Stimulated activated naive CD4-positive, alpha-beta T cell (primary cell): ENCODE measurements at places on chromosomes 11 and 22.
A peak's percentile ranks its signal among the peaks of the same experiment; 100 is the strongest.

DNA sequence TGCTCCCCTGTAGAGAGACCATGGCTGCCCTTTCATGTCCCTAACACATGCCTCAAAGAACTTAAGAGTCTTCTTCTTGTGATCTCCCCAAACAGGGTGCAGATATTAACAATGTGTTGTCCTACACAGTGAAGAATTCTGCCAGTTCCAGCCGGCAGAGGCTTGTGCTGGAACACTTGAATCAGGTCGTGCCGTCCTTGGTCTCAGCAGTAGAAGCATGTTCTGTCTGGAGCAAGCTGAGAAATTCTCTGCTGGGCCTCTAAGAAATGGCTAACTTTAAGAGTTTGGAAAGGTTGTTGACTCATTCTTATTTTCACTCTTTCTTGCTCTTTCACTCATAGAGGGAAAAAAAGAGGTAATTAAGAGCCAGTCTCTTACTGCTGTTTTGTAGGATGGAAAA lies 71.1 kb upstream of the SLC25A18 start:
- DNase-seq, result no peak

DNA sequence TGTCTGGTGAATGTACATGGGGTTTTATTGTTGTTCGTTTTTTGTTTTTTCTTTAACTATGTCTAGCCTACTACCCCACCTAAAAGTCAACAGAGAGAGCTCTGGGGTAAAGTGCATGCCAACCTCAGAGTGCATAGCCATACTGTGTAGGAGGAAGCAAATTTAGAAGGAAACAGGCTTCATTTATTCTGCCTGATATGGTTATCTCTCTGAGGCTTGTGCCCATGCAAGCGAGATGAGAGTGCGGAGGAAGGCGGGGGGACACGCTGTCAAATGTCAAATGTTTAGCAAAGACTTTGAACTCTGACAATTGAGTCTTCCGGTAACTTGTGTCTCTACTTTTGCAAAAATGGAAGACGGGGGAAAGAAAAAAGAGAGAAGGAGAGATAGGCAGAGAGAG lies 295.5 kb downstream of the ETS1 start:
- peak; percentile 77 for DNase-seq

DNA sequence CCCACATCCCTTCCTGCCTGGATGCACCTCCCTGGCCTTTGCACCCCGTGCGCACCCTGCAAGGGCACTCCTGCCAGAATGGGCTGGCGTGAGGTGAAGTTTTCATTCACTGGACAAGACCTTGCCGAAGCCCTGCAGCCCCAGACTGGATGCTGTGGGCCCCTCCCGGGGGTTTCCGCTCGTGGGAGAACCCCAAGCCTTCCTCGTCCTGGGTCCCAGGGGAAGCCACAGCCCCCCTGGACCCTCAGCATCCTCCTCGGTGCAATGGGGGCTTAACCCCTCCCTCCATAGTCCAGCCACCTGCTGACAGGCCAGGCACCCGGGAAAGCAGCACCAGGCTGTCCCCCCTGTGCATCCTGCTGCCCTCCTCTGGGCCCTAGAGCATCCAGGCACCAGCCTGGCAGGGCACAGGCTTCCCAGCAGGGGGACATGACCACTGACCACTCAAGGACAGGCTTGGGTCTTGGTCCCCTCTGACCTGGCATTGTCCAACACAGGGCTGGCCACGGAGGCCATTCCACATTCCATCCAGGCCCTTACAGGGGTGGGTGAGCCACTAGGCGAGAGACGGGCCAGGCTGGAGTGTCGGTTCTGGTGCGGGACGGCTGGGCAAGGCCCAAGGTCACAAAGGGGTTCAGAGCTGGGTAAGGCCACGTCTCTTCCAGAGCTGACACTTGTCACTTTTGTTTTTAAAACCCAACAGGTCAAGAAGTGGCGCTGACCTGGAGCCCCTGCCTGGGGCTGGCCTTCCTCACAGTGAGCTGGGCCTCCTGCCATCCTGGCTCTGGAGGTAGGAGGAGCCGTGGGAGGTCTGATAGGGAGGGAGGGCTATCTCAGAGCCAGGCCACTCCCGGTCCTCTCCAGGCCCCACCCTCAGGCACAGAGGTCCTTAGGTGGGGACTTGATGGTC lies 41.5 kb upstream of the PPARA start:
- DNase-seq, result no peak

DNA sequence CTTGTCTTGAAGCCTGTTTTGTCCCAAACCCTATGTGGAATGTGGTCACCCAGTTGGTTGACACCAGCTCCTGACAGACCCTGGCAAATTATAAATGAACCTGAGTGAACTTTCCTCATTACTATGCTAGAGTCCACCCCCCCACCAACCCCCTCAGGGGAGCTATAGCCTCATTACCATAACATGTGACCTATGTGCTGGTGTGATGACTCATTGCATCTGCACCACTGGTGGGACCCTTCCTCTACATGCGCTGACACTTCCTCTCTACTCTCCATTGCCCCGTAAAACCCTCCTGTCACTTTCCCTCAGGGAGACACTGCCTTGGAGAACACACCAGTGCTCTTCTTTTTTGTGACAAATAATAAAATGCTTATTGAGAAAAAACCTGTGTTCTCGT lies 105.0 kb upstream of the SESN3 start:
- no peak for DNase-seq

- DNase-seq, result no peak
Measured at GRCh38 chr22:41429232-41429950, 17.2 kb downstream of the TOB2 start.

GRCh38 chr22:41908411-41909309 lies 6.2 kb downstream of the SHISA8 start:
- DNase-seq, result no peak

DNA sequence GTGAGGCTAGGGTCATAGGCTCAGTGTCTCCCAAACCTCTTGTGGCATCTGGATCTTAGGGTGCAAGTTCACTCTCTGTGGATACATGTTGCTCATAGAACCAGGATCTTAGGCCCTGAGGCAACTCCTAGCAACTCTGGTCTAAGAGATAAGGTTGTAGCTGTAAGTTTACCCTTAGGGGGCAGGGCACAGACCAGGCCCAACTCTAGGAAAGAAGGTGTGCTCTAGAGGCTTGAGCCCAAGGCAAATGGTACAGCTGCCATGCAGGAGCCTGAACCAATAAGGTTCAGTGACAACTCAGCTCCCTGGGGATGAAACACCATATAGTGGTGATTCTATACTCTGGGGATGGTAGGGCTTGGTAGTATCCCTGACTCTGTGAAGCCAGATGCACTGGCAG lies 17.8 kb downstream of the CALCB start:
- DNase-seq, result no peak

GRCh38 chr11:65444314-65445051 lies 21.9 kb downstream of the NEAT1 start:
- DNase-seq, result no peak

- DNase-seq, result peak; percentile 36
Measured at GRCh38 chr22:32202539-32203180, 2.2 kb downstream of the RFPL2 start.

- DNase-seq, result no peak
Measured at GRCh38 chr11:121372671-121373429, 79.3 kb upstream of the SORL1 start.

- DNase-seq, result no peak
Measured at GRCh38 chr22:29215012-29215860, 9.5 kb downstream of the EMID1 start.

GRCh38 chr11:33452836-33453624 lies 195.8 kb downstream of the HIPK3 start:
- DNase-seq, result no peak

DNA sequence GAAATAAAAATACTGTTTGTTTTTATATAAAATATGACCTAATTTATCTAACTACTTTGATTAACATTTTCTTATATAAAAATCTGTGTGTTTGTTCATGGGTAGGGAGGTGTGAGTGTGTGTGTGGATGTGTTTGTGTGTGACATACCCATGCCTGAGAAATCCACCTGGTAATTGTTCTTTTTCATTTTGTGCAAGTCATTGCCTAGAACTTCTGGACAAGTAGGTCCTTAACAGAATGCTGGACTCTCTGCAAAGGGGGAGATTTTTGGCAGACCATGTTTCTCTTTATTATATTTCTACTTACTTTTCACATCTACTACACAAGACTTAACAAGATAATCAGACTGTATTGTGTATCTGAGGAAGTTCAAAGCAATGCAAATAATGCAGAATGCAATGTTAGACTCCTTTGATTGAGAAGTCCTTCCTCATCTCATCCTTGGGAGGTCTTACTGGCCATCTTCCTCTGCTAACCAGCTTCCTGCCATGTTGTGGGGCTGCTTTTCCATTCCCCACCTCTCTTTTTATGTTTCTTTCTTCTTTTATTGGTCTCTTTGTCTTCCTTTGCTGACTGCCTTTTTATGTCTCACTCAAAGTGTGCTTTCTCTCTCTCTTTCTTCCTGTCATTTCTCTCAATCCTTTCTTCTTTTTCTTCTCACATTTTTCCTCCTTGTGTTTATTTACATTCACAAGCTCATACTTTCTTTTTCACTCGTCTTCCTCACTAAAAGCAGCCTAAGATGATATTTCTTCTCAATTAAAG lies 1017.0 kb upstream of the CNTN5 start:
- DNase-seq, result no peak

GRCh38 chr22:49811020-49811791 lies 16.5 kb downstream of the BRD1 start:
- no peak for DNase-seq

DNA sequence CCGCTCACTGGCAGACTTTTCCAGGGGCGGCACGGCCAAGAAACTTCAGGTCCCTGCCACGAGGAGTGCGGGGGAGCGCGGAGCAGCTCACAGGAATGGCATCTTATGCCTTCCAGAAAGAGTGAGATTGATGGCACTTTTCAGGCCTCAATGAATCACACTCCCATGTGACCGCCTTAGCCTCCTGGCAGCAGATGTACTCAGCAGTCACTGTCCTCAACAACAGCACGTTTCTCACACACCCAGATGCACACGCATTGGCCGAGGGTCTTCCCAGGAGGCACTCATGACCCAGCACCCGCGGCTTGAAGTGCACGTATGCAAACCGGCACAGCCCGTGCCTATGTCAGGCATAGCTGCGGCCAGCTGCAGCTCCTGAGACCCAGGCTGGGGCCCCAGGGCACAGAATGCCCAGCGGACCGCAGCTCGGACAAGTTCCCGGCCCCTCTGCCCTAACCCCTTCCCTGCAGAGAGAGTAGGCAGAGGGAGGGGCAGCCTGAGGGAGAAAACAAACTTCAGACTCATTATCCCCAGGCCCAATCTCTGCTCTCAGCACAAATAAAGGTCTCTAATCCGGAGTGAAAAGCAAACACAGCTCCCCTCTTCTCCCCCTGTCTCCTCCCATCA lies 48.3 kb downstream of the RPUSD4 start:
- DNase-seq, result no peak

- DNase-seq, result no peak
Measured at GRCh38 chr11:124801014-124801413, 808 bp upstream of the MSANTD2 start.

DNA sequence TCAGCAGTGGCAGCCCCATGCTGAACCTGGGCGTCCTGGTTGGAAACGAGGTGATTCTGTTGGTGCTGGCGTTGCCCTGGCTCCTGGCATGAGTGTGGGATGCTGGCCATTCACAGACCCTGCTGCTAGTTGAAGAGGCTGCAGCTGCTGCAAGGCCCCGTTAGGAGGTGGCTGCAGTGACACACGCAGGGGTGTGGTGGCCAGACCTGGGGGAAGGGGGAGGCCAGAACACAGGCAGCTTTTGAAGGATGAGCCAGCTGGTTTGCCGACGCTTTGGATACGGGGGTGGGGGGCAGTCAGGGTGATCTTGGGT lies 77.2 kb downstream of the MORC2 start:
- no peak for DNase-seq

GRCh38 chr11:62678433-62678769 lies 472 bp downstream of the UBXN1 start:
- DNase-seq, result no peak

GRCh38 chr11:92449222-92449621 lies 224.6 kb downstream of the FAT3 start:
- DNase-seq, result no peak

GRCh38 chr22:31343235-31344191 lies 2.6 kb downstream of the PATZ1 start:
- DNase-seq, result no peak

DNA sequence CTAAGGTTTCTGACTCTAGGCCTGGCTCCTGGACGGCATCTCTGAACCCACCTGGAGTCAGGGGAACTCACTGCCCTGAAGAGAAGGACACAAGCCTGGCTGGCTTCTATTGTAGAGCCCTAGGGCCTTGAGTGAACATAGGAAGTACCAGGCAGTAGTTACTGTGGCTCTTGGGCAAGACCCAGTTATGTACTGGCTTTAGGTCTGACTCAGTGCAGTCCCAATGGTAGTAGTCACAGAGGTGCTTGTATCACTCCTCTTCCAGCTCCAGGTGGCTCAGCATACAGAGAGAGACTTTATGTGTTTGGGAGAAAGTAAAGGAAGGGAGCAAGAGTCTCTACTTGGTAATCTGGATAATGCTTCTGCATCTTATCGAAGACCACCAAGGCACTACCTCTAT lies 13.9 kb upstream of the PAK1 start:
- no peak for DNase-seq

DNA sequence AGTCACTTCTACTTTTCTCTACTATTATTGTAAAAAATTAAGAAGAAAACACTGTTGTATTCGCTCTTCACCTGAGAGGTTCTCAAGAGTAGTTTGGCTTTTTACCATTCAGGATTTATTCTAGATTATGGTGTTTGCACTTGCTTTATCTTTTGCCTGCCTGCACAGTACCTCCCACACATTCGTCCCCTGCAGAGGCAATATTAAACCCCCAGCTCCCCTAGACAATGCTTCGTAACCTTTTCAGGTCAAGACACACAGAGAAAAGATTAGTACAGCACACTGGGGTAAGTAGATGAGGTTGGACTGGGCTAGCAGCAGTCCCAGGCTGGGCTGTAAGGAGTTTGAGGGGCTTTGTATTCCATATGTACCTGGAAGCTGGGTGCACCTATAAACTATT lies 62.4 kb downstream of the TNRC6B start:
- DNase-seq, result no peak

- DNase-seq, result no peak
Measured at GRCh38 chr22:30277547-30278344, 11.1 kb upstream of the OSM start.

DNA sequence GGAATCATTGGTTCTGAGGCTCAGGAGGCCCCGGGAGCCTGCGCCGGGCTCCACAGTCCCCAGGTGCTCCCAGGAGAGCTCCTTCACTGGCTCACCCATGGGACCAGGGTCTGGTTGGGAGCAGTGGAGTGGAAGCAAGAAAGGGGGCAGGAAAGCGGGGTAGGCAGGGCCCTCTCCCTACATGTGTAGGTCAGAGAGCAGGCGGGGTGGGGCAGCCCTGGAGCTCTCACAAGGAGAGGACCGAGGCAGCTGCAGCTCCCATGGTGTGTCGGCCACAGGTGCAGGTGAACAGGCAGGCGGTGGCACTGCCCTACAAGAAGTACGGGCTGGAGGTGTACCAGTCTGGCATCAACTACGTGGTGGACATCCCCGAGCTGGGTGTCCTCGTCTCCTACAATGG lies 28.3 kb downstream of the MUC2 start:
- DNase-seq, result no peak

- no peak for DNase-seq
Measured at GRCh38 chr11:114230031-114230704, 66.0 kb upstream of the NNMT start.

DNA sequence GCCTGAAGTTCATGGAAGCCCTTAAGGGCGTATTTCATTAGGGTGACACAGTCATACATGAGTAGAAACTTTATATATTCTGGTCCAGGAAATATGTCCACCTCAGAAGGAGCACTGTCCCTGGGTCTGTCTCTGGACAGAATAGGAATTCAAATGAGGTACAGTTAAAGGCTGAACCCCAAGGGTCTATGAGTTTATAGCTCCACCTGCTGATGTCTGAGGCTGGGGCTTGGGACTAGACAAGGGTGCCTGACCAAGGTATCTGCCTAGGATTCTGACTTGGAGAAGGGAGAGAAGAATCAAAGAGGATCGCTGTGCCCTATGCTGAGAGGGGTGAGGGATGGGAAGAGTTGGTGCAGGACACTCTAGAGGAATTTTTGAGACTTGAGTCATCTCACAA lies 14.9 kb downstream of the HEPHL1 start:
- DNase-seq, result no peak
